ENCODE measurements at places on chromosomes 12 and 14. TPM values are rescaled to one million over a fixed set of nuclear protein-coding genes. Genes with fewer than 3 reads are reported as not detected.

Gene HHIPL1
- 0.80 TPM for total RNA-seq

Gene TSHR
- not detected for total RNA-seq

Gene RHNO1
- 34.5 TPM for total RNA-seq

Gene RNASE3
- not detected for total RNA-seq

Gene MYF5
- not detected for total RNA-seq

Gene LRP1
- total RNA-seq: 2.9 TPM

Gene TEX22
- 0.14 TPM for total RNA-seq

Gene YAF2
- total RNA-seq: 24.7 TPM

Gene SLC6A15
- 0.80 TPM for total RNA-seq

Gene LDHB
- 849 TPM for total RNA-seq

Gene B3GNT4
- not detected for total RNA-seq

Gene RGS6
- total RNA-seq: not detected

Gene CCDC197
- not detected for total RNA-seq

Gene ETNK1
- 63.4 TPM for total RNA-seq

Gene DPPA3
- total RNA-seq: not detected

Gene KLRF2
- total RNA-seq: not detected

Gene IQSEC3
- not detected for total RNA-seq
